ENCODE measurements at places on chromosomes 2 and 18.

- no peak for DNase-seq
These were observed 73.0 kb upstream of the YWHAQ start for GRCh38 chr2:9703701-9704221.

- no peak for DNase-seq
These were observed 61.1 kb upstream of the IGFBP5 start for GRCh38 chr2:216756435-216756834.

- DNase-seq = no peak
These were observed 40.0 kb upstream of the LAPTM4A start for GRCh38 chr2:20091305-20091991.

GRCh38 chr2:55391615-55392242, 27.9 kb downstream of the CCDC88A start:
- DNase-seq = no peak

- DNase-seq = no peak
These were observed 249.3 kb upstream of the SYT4 start for GRCh38 chr18:43526426-43527145.

DNA sequence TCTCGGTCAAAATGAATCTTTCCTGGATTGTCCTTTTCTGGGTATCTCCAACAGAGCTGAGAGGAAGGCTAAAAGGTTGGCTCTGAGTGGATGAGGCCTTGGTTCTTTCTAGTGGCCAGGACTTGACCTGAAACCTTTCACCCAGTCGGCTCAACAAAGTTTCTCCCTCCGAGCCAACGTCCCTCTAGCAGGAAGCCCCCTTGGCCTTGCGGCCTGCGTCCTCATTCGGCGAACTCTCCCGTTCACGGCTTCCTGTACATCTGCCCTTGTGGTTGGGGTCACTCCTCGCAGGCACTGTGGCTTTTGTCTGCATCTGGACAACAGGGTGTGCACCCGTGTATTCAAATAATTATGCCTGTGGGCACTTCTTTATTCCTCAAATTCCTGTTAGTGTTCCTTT, 9.4 kb upstream of the SIX3 start:
- DNase-seq = no peak

DNA sequence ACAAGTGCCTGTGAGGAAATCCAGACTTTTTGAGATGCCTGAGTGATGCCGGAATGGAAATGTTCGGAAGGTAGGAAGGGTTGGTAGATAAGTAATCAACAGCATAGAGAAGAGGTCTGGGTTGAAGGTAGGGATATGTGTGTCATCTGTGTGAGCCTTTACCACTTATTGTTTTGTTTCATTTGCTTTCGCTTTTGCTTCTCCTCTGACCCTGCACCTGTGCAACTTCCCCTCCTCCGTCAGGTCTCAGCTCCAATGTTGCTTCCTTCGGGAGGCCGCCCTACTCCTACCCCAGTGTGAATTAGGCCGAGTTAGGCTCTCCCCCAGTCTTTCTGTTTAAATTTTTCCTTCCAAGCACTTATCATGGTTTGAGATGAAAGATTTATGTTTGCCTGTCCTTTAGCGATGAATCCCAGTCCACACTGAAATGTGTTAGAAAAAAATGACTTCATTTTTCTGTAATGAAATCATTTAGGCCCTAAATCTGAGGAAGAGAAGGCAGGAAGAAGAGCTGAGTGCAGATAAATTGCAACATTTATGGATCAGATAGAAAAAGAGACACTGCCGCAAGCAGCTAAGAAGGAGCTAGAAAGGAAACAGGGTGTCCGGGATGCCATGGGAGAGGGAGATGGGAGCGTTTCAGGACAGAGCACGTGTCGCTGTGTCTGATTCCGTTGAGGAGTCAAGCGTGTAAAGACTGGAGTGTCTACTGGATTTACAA, 139.6 kb upstream of the PELI1 start:
- no peak for DNase-seq

Measured in NCI-H1105 (cell line).